ENCODE measurements at places on chromosomes 11 and 22.

- no peak for DNase-seq
These were observed 55.0 kb upstream of the PTH start for GRCh38 chr11:13550761-13551160.

DNA sequence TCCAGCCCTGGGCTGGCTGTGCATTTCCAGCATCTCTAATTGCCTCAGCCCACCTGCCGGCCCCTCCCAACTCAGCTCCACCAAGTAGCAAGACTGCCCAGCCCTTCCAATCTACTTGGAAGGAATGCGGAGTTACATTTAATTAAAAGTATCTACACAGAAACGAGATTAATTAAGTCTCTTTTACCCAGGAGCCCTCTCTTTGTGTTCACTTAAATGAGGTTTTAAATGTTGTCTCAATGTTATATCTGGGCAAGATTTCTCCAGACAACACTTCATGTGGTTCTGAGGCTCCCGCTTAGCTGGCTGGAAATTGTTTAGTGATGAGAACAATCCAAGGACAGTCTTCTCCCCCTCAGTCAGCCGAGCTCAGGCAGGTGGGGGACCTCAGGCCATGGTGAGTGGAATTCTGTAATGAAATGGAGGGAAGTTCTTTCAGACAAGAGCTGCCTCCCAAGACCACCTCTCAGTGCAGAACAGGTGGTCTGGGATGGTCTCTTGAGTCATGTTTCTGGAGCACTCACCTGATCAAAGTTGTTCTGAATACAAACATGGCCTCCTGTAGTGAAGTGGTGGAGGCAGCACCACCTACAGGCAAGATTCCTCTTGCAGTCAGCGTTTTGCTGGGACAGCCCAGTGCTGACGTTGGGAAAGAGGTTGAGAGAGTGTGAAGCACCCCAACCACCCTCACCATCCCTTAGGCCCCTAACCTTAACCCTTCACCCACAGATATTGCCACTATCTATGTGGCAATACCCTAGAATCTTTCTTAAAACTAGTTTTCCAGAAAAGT lies 371.6 kb downstream of the CADM1 start:
- no peak for DNase-seq

DNA sequence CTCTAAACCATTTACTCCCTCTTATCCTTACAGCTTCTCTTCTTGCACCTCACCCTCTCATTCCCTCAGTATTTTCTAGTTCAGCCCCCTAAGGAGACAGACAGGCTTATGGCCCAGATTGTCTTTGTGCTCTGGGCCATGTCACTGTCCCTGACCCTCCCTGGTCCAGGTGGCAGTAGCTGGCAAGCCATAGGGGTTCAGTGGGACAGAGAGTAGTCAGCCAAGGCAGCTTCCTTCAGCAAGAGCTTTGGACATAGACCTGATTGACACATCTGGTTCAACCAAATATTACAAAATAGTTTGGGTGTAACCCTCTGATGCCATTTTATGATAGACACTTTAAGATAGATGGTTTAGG lies 53.9 kb downstream of the NCAM1 start:
- no peak for DNase-seq

DNA sequence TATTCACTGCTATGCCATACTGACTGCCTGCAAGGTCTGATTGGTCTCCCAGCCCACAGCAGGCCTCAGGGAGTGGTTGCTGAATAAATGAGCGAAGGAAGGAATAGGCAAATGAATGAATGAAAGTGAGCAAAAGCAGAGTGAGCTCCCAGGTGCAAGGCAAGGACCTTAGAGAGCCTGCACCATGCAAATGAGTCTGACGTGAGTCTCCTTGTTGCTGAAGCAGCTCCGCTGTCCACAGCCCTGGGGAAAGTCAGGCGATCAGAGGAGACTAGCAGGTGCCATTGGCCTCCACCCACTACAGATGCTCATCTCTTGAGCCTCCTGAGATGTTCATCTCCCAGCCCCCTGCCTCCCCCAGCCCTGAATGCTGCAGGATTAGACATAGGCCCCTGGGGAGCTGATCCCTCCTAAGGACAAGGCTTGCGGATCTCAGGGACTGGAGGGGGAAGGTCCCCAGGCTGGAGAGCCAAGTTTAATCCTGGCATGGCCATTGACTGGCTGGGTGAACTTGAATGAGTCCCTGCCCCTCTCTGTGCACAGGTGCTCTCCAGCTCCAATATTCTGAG lies 22.1 kb downstream of the GDPD5 start:
- no peak for DNase-seq

- no peak for DNase-seq
These were observed 112.7 kb downstream of the TEAD1 start for GRCh38 chr11:12786891-12787290.

- no peak for DNase-seq
These were observed 43.1 kb downstream of the SVIP start for GRCh38 chr11:22786475-22786874.

- no peak for DNase-seq
These were observed 238.7 kb downstream of the FAM181B start for GRCh38 chr11:82494988-82495432.

DNA sequence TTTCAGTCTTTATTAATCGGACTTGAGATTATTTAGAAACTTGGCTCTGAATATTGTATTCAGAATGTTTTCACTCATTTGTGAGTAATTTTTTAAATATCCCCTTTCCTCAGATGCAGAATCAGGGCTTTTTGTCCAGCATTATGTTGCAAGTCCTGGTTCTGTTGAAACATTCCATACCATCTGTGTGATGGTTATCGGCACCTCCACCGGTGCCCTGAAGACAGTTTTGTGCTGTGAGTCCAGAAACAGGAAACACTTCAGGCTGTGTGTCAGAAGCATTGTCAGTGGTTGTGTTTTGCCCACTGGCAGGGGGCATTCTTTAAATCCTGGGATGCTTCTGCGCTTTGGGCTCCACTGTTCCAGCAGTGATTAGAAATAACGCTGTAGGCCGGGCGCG lies 20.4 kb downstream of the CDPF1 start:
- no peak for DNase-seq

DNA sequence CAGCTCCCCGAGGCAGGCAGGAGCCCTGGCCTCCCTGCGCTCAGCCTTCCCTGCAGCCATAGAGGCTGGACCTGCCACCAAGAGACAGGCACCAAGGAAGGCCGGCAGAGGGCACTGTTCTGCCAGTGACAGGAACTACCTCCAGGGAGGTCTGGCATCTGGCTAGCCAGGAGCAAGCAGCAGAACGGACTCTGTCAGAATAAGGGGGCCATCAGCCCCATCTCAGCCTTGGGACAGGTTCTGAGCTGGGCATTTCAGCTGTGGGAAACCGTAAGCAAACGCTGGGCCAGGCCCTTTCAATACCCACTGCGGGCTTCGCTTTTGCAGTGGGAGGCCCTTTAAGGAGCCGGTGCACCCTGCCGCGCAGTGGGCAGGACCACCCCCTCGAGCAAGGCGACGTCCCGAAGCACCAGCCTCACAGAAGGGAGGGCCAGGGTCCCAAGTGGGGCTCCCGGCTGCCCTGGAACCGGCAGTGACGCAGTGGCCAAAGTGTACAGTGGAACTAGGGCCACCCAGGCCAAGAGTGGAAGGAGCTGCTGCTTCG lies 18.2 kb downstream of the IFT27 start:
- DNase-seq: peak; percentile 61

DNA sequence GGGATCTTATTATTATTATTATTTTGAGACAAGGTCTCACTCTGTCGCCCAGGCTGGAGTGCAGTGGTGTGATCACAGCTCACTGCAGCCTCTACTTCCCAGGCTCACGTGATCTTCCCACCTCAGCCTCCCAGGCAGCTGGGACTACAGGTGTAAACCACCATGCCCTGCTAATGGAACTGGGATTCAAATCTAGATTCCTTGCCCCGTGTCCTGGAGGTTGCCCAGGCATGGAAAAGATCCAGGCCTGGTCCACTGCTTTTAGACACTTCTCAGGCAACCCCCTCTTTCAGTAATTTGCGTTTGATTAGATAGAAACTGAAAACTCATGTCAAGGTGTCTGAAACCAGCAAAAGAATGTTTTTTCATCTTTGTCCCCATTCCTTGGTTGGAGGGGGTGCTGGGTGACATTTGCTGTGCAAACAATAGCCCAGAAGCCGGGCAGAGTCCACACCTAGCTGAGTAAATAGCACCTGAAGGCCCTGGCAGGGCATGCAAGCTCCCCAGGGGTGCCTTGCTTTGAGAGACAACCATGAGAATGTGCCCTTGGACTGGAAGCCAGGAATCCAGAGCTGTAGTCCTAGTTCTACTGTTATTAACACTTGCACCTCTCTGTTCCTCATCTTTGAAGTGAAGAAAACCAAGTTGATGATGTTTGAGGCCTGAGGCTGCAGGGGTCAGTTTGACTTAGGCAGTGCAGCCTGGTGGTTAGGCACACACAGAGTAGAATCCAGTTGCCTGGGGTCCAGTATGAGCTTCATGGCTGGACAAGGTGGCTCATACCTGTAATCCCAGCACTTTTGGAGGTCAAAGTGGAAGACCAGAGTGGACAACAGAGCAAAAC lies 19.1 kb upstream of the XBP1 start:
- DNase-seq: no peak

DNA sequence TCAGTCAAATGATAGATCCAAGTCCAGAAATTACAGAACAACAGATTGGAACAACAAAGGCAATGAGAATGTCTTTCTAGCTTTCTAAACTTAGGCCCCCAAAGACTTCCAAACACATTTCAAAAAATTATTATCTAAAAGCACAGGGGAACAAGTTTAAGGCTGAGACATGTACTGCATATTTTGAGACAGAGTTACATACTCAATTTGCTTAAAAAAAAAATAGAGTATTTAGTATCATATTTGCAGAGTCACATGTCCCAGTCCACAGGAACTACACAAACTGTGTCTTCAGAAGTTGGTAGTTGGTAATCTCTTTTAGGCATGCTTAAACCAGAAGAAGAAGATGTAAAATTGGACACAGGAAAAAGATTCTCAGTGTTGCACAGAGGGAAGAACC lies 127.2 kb downstream of the MAML2 start:
- DNase-seq: no peak

DNA sequence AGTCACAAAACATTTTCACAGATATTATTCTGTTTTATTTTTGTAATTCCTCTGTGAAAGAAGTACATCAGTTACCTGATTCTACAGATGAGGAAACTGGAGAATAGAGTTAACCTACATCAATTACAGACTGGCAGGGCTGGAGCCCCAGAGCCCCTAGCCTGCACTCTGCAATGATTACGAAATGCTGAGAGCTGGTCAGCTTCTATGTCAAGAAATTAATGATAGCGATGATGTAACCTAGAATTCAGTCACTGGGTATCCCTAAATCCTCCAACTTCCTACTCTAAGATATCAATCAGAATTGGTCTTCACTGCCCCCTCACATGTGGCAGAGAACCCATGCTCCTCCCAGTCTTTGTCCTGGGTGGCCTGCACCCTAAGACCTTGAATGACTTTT lies 273.5 kb upstream of the PLET1 start:
- DNase-seq: no peak

- DNase-seq: no peak
These were observed 10.0 kb upstream of the TMEM191C start for GRCh38 chr22:21457023-21457787.

GRCh38 chr11:131454989-131455388 lies 84.6 kb downstream of the NTM start:
- no peak for DNase-seq

DNA sequence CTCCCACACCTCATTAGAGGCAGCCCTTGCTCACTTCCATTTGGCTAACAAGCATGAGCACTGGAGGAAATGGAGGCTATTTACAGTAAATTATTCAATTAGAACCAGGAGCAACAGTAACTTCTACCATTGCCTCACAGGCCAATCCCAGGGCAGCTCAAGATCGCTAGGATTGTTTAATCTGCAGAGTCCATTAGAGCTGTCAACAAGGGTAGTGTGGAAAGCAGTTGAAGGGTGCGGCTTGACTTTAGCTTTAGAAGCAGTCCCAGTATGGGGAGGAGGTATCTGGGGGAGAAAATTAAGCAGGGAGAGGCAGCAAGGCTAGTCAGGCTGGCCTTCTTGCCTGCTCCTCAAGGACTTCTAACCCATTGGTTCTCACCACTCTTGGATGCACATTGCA lies 38.3 kb upstream of the CYP2R1 start:
- no peak for DNase-seq

DNA sequence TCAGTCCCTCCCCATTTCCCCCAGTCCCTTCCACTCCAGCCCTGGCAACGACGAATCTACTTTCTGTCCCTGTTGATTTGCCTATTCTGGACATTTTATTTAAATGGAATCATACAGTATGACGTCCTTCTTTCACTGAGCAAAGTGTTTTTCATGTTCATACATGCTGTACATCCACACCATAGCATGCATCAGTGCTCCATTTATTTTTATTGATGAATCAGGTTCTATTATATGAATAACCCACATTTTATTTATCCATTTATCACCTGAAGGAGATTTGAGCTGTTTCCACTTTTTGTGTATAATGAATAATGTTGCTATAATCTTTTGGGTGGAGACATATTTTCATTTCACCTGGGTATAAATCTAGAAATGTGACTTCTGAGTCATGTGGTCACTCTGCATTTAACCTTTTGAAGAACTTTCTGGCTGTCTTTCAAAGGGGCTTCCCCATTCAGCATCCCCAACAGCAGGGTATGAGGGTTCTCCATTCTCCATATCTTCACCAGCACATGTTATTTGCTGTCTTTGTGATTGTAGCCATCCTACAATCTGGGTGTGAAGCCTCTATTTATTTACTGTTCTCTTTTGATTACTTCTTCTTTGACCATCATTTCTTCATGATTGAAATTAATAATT lies 531.7 kb downstream of the ETS1 start:
- no peak for DNase-seq

- DNase-seq: no peak
These were observed 31.4 kb downstream of the NUMA1 start for GRCh38 chr11:72048766-72049460.

- no peak for DNase-seq
These were observed 24.0 kb downstream of the RAB30 start for GRCh38 chr11:83047515-83048225.

DNA sequence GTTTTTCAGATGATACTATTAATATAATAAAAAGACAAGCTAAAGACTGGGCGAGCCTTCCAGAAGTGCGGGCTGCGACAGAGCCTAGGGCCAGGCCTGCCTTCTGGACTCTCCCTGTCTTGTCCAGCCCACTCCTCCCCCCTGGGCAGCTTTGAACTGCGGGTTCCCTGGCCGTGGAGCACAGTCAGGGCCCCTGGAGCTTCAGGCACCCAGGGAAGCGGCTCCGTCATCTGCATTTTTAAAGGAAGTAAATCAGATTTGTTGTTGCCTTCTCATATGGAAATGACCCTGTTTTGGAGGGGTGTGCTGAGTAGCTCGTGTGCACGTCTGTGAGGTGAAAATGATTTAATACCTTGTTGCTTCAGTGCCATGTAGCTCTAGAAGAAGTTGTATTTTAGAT lies 265.3 kb downstream of the TBC1D22A start:
- no peak for DNase-seq
